ENCODE measurements at places on chromosomes 1 and 21.

GRCh38 chr21:45381865-45382696 is 22.9 kb upstream of the COL18A1 start:
- DNase-seq = no peak

DNA sequence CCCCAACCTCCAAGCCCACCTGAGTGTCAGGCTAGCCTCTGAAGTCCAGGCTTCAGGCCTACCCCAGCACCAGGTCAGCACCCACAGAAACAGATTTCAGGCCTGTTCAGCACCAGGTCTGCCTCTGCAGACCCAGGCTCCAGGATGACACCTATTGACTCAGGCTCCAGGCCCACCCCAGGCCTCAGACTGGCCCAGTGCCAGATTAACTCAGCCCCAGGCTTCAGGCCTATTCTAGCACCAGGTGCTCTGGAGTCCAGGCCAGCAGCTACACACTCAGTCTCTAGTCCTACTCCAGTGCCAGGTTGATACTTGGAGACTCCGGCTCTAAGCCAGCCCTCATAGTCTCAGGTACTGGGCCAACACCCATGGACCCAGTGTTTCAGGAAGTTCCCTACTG is 541.7 kb upstream of the PBX1 start:
- no peak for DNase-seq

DNA sequence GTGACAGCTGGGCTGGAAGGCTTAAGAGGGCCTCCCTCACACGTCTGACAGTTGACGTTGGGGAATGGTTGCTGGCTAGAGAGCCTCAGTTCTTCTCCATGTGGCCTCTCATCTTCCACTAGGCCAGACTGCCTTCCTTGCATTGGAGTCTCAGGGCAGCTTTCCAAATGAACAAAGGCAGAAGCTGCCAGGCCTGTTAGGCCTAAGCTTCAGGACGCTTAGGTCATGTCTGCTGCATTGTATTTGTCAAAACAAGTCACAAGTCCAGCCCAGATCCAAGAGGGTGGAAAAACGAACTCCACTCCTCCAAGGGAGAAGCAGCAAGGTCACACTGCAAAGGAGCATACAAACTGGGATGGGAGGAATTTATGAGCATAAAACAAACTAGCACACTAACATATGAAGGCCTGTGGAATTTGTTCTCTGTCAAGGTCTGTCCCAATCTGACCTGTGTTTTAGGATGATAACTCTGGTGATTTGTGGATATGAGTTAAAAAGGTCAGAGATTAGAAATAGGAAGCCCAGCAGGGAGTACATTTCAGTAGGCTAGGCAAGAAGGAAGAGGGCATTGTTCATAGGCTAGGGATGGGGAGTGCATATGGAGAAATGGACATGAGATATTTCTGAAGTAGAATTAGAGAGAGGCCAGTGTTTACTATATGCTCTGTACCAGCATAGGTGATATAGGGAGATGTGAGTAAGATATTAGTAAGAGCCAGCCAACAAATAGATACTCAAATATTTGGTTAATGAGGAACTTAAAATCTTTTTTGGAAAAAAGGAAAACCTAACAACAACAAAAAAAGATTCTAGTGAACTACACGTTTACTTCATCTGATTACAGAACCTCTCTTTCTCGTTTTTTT is 29.1 kb upstream of the CNN3 start:
- DNase-seq = no peak

- DNase-seq = no peak
Measured at GRCh38 chr1:167077128-167077867, 12.9 kb downstream of the GPA33 start.

DNA sequence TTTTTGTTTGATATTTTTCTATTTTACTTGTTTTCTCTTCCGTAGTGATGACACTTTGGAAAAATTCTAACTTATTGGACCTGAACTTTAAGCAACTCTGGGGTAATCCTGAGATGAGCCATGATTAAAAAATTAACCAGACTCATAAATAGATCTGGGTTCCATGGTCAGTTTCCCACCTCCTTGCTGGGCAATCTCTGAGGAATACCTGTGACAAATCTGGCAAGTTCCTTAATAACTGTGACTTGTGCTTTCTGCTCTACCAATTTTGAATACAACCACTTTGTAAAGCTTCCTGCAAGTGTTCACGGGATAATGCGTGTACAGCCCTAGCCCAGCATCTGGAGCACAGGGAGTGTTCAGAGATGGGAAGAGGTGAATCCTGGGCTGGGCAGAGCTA is 3.3 kb downstream of the OVGP1 start:
- no peak for DNase-seq

DNA sequence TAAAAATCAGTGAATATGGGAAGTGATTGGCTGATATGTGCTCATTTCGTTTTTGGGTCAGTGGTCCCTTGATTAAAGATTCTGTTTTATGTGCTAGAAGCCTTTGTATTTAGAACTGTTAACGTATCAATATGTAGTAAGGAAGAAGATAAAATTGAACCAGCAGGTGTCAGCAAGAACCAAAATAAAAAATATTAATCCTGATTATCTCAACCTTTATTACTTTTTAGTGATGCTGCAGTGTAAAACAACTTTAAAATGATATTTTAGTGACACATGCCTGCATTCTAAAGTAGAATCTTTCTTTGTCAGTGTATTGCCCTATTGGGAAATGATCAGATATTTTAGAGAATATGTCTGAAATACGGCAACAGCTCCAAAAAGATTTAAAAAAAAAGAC is 49.5 kb downstream of the NEK7 start:
- DNase-seq = no peak

DNA sequence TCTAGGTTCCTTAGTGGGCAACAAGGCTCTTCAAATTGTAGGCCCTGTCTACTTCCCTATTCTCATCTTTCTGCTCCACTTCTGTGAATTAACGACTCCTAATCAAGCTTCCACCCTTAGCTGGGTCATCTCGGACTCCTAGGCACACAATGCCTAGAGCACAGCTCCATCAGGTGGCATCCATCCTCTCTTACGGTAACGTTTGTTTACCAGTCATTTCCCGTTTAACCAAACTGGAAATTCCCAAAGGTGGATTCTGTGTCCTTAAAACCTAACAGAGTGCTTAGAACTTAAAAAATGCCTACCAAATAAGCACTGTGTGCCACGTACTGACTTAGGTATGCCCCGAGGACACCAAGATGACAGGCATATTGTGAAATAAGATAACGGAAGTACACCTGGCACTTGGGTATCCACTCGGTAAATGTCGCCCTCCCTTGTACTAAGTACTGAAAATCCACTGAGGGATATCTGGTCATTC is 1.5 kb downstream of the PARP1 start:
- DNase-seq = no peak

DNA sequence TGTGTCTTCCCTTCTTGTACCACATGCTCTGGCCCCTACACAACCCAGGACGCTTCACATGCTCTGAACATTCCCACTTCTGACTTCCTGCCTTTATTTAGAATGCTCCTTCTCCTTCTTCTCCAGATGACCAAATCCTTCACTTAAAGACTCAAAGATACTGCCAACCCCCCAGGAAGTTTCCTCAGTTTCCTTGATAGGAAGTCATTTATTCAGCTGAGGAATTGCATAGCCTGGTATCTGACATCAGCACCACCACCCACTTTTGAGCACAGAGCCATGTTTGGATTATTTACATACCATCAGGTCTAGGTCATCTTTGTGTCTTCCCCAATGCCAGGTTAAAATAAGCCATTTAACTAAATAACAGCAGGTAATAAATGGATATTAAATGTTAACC is 42.4 kb downstream of the GFI1 start:
- no peak for DNase-seq

GRCh38 chr1:17189632-17189990 is 15.3 kb upstream of the PADI1 start:
- DNase-seq = no peak

DNA sequence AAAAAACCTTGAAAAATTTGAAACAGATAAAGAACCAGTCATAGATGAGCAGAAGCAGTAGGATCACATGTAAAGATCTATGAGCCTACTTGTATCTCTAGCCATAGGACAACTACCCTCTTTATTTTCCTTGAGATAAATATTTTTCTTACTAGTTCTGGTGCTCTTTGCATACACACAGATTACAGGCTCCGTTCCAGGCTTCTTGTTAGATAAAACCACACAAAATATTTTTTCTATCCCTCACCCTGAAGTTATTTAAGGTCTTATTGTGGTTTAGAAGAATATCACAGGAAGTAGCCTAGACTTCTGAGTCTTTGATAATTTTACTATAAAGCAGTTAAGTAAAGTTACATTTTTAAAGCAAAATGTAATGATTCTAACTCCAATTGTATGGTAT is 512.2 kb downstream of the NEGR1 start:
- no peak for DNase-seq

- no peak for DNase-seq
Measured at GRCh38 chr1:31407029-31407626, 5.9 kb upstream of the SERINC2 start.

GRCh38 chr1:7145947-7146346 is 360.7 kb downstream of the CAMTA1 start:
- no peak for DNase-seq

DNA sequence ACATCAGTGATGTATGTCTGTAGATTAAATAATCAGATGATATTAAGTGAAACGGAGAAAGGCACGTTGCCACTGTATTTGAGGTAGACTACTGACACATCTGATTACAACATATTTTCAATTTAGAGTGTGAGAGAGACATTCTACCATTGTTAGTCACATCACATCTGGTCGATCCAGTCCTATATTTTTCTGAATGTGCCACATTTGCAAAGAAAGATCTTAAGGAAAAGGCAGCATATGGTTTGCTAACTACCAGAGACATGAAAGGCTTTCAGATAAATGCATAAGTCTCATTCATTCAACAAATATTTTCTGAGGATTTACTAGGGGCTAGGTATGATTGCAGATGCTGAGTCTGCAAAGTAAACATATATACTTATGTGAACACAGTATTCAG is 114.3 kb upstream of the RUNX1 start:
- no peak for DNase-seq

DNA sequence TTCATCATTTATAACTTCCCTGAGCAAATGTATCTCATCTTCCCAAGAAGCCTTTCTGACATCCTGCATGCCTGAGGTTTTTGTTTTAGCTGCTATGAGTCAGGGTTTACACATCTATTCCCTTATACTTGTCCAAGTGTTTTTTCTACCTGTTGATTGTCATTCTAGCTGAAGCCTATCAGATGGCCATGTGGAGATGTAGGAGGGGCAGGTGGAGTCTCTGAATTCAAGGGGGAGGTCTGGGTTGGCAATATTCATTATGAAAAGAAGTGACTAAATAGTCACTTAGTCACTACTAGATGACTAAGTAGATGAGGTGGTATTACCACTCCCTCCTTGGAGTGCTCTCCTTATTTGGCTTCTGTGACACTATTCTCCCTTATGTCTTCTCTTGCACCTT is 52.4 kb downstream of the XCL1 start:
- no peak for DNase-seq

DNA sequence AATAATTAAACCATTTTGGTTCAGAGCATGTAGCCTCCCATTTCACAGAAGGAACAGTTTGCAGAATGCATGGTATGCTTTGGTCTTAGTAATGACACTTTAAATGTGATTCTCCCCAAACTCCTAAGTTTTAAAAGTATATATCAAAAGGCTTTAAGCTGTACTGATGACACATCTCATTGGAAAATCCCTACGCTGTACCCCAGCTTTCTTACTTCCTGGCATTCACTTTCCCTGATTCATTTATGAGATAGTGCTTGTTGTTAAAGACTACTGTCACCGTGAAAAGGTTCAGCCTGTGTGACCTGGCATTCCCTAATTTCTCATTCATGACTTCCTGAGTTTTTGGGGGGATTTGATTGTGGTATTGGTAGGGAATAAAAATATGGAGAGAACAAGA is 53.4 kb downstream of the MPZL1 start:
- no peak for DNase-seq

- DNase-seq = no peak
Measured at GRCh38 chr1:220922951-220923350, 43.7 kb downstream of the HLX start.

DNA sequence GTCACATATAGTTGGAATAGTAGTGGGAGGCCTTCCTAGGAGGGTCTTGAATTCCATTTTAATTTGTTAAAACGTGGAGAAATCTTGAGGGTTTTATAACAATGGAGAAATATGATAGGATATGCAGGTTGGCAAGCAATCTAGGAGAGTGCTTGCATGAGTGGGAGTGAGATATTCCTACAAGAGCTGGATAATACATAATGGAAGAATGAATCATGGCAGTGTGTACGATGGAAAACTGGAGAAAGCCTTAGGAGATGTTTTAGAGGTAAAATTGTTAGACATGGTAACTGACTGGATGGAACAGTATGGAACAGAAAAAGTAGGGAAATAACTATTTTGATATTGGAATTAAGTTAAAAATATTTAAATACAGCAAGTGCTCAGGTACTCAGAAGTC is 352.4 kb downstream of the PTBP2 start:
- DNase-seq = no peak

GRCh38 chr1:160800142-160800541 is 4.2 kb downstream of the LY9 start:
- DNase-seq = no peak

- no peak for DNase-seq
Measured at GRCh38 chr1:233730809-233731208, 116.9 kb downstream of the KCNK1 start.

DNA sequence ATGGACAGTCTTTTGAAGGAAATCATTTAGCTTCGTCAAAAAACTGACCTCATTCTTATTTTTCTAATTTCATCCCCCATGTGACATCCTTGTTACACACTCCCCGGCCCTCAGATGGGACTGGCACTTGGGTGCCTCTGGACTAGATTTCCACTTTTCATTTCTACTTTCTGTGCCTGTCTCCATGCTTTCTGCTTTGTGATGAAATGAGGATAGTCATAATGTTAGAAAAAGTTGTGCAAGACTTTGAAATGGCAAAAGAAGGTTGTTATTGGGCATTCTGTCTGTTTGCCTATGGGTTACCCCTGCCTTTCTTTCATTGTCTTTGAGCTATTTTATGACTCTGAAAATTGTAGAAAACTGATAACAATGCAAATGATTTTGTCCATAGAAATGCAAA is 54.9 kb downstream of the MDM4 start:
- no peak for DNase-seq

DNA sequence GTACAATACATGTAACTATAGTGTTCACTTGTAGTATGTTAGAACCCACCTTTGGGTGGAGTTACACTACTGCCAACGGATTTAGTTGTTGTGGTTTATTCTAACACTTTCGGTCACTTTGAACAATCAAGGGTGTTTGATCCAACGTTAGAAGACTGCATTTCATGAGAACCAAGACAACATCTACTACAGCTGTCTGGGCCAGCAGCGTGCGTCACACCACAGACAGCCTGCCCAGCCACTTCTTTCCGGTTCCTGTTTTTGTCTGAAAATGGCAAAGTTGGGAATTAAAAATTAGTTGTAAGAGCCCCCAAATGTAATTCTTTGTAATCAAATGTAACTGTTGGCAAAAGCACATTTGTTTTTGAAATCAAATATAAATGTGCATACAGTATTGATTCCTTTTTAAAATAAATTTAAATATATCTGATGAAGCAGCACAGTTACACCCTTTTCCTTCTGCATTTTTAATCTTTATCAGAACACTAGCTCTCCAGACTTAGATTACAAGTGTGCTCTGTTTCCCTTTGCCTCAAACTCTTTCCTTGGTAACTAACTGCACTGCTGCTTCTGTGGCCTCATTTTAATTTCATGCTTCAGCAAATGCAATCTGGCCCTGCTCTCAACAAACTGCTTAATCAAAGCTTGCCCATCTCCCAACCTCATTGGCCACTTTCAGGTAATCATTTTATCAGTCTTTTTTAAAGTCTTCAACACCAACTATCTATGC is 86.6 kb upstream of the DPH5 start:
- DNase-seq = peak; percentile 2
